Naive thymus-derived CD4-positive, alpha-beta T cell (primary cell): ENCODE measurements at places on chromosomes 13 and 19. TPM values are rescaled to one million over a fixed set of nuclear protein-coding genes. Genes with fewer than 3 reads are reported as not detected.

DNA sequence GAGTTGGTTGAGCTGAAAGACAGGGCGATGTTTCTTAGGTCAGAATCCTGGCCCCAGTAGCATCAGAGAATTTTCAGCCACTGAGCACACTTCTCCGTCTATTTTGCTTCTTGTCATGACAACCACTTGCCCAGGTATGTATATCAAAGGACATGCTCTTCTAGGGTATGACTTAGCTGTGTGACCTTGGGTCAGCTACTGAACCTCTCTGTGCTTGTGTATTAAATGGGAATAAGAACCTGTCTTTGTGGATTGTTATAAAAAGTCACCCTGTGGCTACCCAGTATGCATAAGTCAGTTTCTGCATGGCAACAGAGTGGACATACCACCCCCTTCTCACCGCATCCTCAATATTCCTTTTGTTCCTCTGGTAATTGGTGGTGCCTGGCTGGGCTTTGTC is 26.1 kb downstream of the MBD3L1 start:
- H3K27ac ChIP-seq: no peak overlapping the region
- no peaks in the 10 kb centered on the region for H3K36me3 ChIP-seq
- H3K4me1 ChIP-seq: no peaks in the 10 kb centered on the region
- no peak overlapping the region for H3K4me3 ChIP-seq

Gene RGS9BP
- 0.15 and 0.19 TPM in 2 replicates for total RNA-seq

DNA sequence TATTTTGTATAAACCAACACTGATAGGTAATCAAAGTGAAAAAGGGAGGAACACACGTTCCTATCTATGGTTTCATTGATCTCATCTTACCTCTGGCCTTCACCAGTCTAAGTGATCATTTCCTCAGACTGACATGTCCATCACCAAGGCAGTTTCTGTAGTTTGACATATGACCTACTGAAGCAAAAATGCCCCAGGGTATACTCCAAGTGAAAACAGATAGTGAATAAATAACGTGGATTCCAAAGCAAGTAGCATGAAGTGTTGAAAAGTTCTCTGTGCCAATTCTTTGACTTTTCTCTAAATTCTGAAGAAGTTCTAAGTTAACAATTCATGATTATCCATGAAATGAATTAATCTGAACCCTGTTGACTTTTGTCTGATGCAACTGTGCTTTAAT is 334.2 kb upstream of the SGCG start:
- no peak overlapping the region for H3K4me3 ChIP-seq
- no peaks in the 10 kb centered on the region for H3K4me1 ChIP-seq
- H3K27ac ChIP-seq: no peak overlapping the region
- no peak for DNase-seq

GRCh38 chr13:61350341-61350740 is 65.3 kb downstream of the PCDH20 start:
- no peak overlapping the region for H3K27ac ChIP-seq
- no peaks in the 10 kb centered on the region for H3K4me1 ChIP-seq
- no peak for DNase-seq
- no peaks in the 10 kb centered on the region for H3K27me3 ChIP-seq

- DNase-seq: no peak
- H3K4me3 ChIP-seq: no peak overlapping the region
- peak overlapping the region; percentile 73 for H3K27ac ChIP-seq
- H3K27me3 ChIP-seq: no peaks in the 10 kb centered on the region
- no peaks in the 10 kb centered on the region for H3K36me3 ChIP-seq
- H3K4me1 ChIP-seq: peaks cover 44% of the 10 kb centered on the region
Measured at GRCh38 chr13:40208517-40208916, 457.9 kb downstream of the FOXO1 start.

GRCh38 chr13:100597253-100597652 is 8.7 kb upstream of the GGACT start:
- no peaks in the 10 kb centered on the region for H3K27me3 ChIP-seq
- H3K27ac ChIP-seq: no peak overlapping the region
- H3K4me3 ChIP-seq: no peak overlapping the region
- no peak for DNase-seq
- H3K36me3 ChIP-seq: no peaks in the 10 kb centered on the region

Gene GIPR
- total RNA-seq: 6.8 TPM

DNA sequence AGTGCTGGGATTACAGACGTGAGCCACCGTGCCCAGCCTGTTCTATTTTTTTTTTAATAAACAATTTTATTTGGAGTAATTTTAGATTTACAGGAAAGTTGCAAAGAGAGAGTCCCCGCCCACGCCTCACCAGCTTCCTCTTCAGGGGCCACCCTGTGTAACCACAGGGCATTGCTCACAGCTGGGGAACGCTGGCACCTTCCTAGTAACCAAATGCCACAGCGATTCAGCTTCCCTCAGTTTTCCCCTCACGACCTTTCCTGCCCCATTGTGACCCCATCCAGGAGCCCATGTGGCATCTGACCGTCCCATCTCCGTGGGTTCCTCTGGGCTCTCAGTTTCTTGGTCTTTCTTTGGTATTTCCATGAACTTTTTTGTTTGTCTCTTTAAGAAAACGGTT is 83.9 kb downstream of the GNG7 start:
- peak overlapping the region; percentile 34 for H3K4me3 ChIP-seq
- no peaks in the 10 kb centered on the region for H3K36me3 ChIP-seq
- H3K27ac ChIP-seq: peak overlapping the region; percentile 71
- peaks cover 61% of the 10 kb centered on the region for H3K4me1 ChIP-seq
- no peaks in the 10 kb centered on the region for H3K27me3 ChIP-seq

GRCh38 chr19:43595605-43595998 is 332 bp downstream of the IRGQ start:
- H3K27ac ChIP-seq: peak overlapping the region; percentile 95
- no peaks in the 10 kb centered on the region for H3K27me3 ChIP-seq
- H3K4me3 ChIP-seq: peak overlapping the region; percentile 81
- H3K4me1 ChIP-seq: peaks cover 16% of the 10 kb centered on the region
- DNase-seq: no peak

Gene NAXD
- total RNA-seq: 23.9 and 25.9 TPM in 2 replicates

GRCh38 chr13:32045537-32045936 is 14.0 kb downstream of the FRY start:
- no peaks in the 10 kb centered on the region for H3K36me3 ChIP-seq
- peaks cover 48% of the 10 kb centered on the region for H3K4me1 ChIP-seq
- no peaks in the 10 kb centered on the region for H3K27me3 ChIP-seq
- H3K4me3 ChIP-seq: no peak overlapping the region

DNA sequence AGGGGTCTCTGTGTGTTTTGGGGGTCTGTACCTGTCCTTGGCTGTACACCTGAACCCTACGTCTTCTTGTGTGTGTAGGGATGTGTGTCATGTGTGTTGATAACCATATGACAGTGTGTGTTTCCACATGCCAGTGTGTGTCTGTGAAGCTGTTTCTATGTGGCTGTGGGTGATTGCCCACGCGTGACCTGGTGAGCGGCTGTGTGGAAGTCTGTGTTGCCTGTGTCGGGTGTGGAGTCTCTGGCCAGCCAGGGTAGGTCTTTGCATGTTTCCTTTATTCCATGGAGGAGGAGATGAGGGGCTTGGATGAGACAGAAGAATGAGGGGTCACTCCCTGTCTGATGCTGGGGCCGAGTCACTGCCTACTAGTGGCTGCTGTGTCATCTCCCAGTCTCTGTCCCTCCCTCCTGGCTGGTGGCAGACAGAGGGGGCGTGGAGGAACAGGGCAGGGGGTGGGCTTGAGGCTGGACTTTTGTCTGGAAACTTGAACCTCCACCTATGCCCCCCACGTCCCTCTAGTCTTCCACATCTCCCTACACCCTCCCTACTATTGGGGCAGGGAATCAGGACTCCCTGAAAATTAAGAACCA is 2.8 kb upstream of the FOSB start:
- H3K4me3 ChIP-seq: no peak overlapping the region
- H3K27ac ChIP-seq: no peak overlapping the region
- peaks cover 6% of the 10 kb centered on the region for H3K4me1 ChIP-seq
- no peaks in the 10 kb centered on the region for H3K36me3 ChIP-seq

DNA sequence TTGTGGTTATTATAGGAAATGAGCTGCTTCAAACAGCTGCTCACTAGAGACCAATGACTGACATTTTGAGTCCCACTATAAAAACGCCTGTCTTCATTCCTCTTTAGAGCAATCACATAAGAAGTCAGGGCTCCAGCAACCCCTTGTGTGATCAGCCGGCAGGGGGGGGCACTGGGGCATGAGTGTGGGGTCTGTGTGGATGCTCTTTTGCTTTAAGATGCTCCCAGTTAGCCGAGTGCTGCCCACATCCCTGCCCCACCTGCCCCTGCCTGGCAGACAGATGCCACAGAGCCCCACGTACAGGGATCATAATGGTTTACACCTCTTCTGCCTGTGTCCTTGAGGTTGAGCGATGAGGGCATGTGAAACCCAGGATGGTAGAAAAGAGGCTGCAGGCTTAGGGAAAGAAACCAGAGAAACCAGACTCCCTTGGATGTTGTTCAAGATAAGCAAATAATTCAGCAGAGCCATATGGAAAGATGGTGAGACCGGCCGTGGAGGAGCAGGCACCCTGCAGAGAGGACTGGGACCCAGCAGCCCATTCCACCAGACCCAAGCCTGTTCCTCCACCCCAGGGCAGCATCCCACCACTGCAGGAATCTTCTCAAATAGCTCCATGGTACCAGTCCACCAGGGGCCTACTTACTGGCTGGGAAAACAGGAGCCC is 55.4 kb downstream of the CHST8 start:
- H3K36me3 ChIP-seq: no peaks in the 10 kb centered on the region
- no peak for DNase-seq
- H3K4me3 ChIP-seq: no peak overlapping the region
- H3K27ac ChIP-seq: no peak overlapping the region
- no peaks in the 10 kb centered on the region for H3K27me3 ChIP-seq

GRCh38 chr13:30895773-30896172 is 10.3 kb upstream of the MEDAG start:
- no peaks in the 10 kb centered on the region for H3K36me3 ChIP-seq
- H3K4me1 ChIP-seq: no peaks in the 10 kb centered on the region
- no peak overlapping the region for H3K4me3 ChIP-seq
- H3K27ac ChIP-seq: no peak overlapping the region
- no peaks in the 10 kb centered on the region for H3K27me3 ChIP-seq
- DNase-seq: no peak

- no peak overlapping the region for H3K27ac ChIP-seq
- H3K36me3 ChIP-seq: no peaks in the 10 kb centered on the region
- H3K4me1 ChIP-seq: no peaks in the 10 kb centered on the region
- H3K4me3 ChIP-seq: no peak overlapping the region
- H3K27me3 ChIP-seq: no peaks in the 10 kb centered on the region
Measured at GRCh38 chr13:94228763-94229162, 250.7 kb downstream of the DCT start.

Gene IGFL2
- 0.43 and 0.48 TPM in 2 replicates for total RNA-seq

Gene RFPL4A
- total RNA-seq: not detected

DNA sequence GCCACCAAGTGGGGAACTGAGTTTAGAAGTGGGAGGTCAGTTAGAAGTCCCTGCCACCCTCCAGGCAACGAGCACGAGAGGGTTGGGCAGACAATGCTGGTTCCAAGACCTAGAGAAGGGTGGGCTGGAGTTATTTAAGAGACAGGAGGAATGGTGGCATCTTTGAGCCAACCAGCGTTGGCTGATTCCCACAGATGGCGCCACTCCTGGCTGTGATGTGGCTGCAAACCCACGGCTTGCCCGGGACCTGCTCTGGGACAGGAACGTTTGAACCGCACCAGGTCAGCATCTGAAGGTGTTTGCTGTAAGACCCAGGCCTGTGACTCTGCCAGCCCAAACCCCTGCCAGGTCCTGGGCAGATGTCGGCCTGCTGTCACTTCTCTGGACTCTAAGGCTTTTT is 42.8 kb downstream of the BICRA start:
- H3K4me3 ChIP-seq: no peak overlapping the region
- peaks cover 18% of the 10 kb centered on the region for H3K36me3 ChIP-seq
- H3K4me1 ChIP-seq: no peaks in the 10 kb centered on the region
- DNase-seq: no peak
- H3K27ac ChIP-seq: no peak overlapping the region
- no peaks in the 10 kb centered on the region for H3K27me3 ChIP-seq

DNA sequence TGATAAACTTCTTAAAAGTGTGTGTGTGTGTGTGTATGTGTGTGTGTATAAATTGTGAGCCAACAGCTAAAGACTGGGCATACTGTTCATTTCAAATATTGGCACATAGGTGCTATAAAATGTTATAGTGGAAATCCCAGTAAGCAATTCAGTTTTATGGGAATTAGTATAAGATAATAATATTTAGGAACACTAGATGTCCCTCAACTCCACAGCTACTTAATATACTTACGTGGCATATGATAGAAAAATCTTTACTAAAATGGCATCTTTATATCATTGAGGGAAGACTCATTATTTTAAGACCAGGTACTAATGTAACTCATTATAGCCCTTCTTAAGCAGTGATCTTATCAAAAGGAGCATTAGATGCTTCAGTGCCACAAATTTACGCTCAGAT is 266.2 kb downstream of the MAB21L1 start:
- no peaks in the 10 kb centered on the region for H3K4me1 ChIP-seq
- H3K27me3 ChIP-seq: no peaks in the 10 kb centered on the region
- no peak for DNase-seq
- H3K36me3 ChIP-seq: no peaks in the 10 kb centered on the region
- no peak overlapping the region for H3K27ac ChIP-seq

Gene ANKLE1
- 4.8 TPM for total RNA-seq

DNA sequence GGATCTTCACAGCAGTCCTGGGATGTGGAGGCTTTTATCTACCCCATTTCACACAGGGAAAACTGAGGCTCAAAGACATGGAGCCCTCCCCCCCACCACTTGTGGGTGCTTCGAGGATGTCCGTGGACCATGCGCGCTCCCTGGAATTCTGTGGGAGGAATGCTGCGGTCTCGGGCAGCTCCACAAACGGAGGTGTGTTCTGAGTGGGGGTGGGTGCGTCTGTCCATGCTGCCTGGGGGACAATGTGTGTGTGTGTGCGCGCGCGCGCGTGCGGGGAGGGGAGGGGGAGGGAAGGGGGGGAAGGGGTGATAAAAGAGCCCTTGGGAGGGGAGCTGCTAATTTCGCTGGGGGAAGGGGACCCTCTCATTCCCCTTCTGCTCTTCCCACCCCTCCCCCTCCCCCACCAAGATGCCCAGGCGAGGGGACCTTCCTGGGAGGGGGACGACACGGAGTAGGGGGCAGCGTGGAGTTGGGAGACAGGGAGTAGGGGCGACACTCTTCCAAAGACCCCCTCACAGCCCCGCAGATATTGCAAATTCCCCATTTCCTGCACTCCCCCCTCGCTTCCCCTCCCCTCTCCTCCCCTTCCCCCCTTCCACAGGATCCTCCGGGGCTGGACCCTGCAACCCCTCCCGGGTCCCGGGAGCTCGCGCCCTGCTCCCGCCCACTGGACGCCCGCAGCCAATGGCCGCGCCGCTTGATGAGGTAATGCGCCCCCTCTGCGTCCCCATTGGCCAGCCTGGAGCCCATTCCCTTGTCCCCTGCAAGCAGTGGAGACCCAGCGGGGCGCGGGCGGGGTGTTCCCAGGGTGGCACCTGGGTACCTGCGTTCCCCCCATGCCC is 18.9 kb upstream of the ZNRF4 start:
- no peaks in the 10 kb centered on the region for H3K4me1 ChIP-seq
- H3K36me3 ChIP-seq: no peaks in the 10 kb centered on the region
- H3K27me3 ChIP-seq: no peaks in the 10 kb centered on the region
- no peak overlapping the region for H3K27ac ChIP-seq
- no peak overlapping the region for H3K4me3 ChIP-seq

Gene NCAN
- total RNA-seq: 0.08 TPM
